ENCODE measurements at places on chromosomes 1 and 21.

- DNase-seq, result no peak
These were observed 85.7 kb downstream of the BRINP2 start for GRCh38 chr1:177256153-177257075.

GRCh38 chr1:160741612-160742348, 2.7 kb downstream of the SLAMF7 start:
- no peak for DNase-seq

DNA sequence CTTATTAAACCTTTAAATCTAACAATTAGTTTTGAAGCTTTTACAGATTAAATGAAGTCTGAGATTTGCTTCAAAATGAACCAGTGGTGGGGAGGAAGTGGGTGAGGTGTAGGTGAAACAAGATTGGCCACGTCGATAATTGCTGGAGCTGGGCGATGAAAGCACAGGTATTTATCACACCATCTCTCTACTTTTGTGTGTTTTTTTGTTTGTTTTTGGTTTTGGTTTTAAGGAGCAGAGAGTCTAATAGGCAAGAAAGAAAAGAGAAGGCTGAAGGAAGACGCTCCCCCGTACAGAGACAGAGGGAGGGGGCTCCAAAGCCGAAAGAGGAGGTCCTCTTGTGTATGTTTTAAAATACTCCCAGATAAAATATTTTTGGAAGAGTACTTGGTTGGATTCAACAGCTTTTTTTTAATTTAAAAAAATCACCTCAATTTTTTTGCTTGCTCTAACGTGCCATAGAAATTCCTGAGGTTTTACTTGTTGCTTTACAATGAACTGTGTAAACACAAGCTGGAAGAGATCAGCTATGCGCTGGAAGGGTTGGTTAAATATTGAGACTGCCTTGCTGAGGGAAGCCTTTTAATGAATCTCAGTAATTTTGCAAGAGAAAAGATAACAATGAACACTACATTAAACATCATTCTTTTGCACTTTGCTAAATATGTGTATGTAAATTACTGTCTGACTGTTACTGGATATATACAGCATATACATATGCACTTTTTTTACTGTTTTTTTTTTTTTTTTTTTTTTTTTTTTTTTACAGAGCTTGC, 6.7 kb upstream of the LGALS8 start:
- DNase-seq, result no peak

- no peak for DNase-seq
These were observed 13.2 kb downstream of the PDXK start for GRCh38 chr21:43731891-43732711.

DNA sequence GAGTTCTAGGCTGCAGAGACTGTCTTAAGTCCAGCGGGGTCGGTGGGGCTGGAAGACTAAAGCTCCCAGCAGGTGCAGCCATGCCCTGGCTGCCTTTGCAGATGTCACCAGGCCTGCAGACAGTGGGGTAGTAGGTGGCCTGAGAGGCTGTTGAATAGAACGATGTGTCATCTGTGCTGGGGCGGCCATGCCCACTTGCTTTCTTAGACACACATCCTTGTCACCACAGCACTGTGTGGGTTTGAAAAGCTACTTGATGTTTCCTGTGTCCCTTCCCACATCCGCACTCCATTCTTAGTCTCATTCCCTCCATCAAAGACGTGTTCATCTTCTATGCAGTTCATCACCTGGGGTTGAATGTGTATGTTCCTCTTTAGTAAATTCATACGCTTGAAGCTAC, 184.5 kb upstream of the TMEM51 start:
- no peak for DNase-seq

DNA sequence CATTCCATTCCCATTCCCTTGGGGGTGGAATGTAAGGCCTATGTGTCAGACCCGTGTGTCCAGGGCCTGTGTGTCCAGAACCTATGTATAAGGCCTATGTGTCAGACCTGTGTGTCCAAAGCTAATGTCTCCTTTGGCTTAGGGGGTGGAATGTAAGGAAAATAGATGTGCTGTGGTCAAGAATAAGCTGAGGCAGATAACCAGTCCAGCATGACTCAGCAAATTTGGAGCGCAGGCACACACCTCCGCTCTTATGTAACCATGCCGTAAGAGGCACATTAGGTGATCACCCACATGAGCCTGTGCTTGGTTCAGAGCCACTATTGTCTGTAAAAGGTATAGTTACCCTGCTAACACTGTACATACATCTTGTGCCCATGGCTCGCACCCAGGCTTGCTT, 150.8 kb upstream of the SGIP1 start:
- DNase-seq, result no peak

DNA sequence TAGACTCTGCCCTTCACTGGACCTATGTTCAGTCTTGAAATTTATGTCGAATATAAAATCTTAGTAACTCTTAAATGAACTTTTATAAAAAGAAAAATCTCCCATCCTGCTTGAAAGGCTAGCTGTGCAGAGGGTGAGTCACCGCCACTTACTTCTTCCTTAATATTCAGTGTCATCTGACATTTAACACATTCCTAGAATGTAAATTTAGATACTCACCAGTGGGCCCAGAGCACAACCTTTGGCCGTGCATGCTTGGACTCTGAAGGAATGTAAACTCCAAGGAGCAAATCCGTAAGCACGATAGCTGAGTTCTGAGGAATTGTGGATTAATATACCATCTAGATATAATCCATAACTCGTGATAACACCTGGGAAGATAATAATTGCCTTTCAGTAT, 403.3 kb downstream of the KCTD3 start:
- no peak for DNase-seq

DNA sequence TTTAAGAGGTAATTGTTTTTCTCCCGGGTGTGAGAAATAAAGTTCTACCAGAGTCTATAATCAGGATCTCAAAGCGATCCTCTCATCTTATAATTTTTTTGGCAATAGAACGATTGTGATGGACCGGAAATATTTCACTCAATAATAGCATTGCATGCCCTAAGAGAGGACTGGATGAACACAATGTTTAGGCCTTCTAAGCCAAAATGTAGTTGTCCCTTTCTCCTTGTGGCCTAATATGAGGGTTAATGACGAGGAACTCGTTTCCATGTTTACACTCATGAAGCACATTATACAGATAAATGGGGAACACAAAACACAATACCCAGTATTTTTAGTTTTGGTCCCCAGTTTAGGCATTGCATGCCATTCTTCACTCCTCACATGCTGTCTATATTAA, 5.9 kb downstream of the TBX15 start:
- DNase-seq, result no peak

DNA sequence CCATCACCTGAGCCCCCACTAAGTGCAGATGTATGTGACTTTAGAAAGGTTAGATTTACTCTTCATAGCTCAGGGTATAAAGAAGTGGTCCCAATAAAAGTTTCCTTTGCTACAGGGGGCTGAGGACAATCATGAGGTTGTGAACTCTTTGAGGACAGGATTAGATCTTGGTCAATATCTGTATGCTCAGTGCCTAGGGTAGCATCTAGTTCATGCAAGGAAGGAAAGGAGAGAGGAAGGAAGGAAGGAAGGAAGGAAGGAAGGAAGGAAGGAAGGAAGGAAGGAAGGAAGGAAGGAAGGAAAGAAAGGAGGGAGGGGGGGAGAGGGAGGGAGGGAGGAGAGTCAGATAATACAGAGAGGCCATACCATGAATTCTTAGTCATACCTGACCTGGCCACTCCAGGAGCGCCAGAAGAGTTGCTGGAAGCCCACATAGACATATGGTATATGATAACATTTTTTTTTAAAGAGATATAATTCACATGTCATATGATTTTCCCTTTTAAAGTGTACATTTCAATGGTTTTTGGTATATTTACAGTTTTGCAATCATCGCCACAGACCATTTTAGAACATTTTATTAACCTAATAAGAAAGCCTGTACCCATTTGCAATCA, 9.7 kb upstream of the CSRP1 start:
- DNase-seq, result no peak

- no peak for DNase-seq
These were observed 27.5 kb upstream of the STMN1 start for GRCh38 chr1:25933479-25934365.

DNA sequence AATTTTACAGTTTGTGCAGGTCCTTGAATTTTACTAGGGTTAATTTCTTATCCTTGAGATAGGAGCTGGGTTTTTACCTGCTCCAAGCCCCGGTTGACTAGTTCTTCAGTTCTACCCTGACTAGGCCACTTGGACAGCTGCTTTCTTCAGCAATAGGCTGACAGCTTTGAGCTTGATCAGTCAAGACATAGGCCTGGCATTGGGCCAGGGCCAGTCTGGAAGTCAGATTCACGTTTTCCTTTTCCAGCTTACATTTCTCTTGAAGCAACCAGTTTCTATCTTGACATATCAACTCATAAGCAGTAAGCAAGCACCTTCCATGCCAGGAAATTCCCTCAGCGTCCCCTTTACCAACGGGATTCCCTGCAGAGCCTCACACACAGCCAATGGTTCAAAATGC, 63.7 kb upstream of the AJAP1 start:
- no peak for DNase-seq

DNA sequence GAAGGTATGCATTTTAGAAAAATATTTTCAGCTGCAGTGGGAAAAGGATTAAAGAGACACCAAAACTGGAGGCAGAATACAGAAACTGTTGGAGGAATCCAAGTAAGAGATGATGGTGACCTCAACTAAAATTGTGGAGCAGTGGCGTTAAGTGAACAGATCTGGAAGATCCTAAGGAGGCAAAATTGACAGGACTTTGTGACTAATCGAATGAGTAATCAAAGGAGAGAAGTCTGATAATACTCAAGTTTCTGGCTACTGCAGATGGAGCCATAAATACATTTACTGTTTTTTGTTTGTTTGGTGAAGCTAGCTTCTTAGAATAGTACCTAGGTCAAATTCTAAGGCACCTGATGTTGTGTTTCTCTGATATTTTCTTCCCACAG, 3.1 kb downstream of the CTBS start:
- no peak for DNase-seq

GRCh38 chr1:70963374-70963773, 84.2 kb downstream of the PTGER3 start:
- no peak for DNase-seq

DNA sequence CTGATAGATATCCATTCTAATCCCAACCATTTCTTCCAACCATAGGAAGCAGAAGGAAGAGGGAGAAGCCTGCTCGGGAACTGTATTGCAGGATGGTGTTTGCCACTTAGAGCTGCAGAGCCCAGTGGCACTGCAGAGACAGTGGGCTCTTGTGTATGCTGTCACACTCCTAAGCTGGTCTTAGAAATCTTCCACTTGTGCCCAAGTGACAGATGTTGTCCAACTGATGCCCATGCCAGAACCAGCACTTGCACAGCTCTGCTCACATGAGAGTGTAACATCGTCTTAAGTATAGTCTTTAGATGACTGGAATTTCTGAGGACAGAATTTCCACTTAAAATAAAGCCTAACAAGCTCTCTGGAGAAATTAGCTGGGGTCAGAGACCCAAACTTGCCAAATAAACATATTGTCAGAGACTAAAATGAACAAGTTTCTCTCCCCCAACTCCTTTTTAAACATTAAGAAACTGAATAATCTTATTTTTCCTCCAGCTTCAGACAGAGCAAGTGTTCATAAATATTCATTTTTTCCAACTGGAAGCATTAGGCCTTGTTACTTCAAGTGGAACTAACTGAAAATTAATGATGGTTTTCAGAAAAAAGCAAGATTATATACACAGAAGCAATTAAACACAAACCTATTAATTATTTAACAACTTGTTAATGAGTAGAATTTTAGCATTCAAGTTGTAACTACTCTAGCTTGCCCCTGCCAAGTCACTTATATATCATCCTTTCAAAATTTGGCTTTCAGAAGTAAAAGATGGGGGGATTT, 577.3 kb downstream of the AJAP1 start:
- no peak for DNase-seq

DNA sequence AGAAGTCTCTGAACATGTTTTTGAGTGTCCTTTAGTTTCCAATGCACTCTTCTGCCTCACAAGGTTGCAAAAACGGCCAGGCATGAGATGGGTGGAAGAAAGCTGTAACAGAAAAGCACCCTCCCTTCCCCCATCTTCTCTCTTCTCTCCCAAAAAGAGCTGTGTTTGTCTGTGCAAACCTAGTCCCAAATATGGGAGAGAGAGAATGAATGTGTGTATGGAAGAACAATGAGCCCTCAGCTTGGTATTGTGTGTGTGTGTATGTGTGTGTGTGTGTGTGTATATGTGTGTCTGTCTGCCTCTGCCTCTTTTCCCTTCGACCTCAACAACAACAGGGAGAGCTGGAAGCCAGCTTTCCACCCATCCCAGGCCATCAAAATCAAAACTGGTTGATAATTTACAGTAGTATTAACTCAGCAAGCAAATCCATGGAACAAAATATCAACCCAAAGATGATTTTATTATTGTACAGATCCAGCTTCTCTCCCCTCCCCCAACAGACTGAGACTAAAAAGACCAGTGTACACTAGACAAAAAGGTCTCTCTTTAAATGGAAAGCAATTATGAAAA, 1.8 kb downstream of the RERE start:
- no peak for DNase-seq

DNA sequence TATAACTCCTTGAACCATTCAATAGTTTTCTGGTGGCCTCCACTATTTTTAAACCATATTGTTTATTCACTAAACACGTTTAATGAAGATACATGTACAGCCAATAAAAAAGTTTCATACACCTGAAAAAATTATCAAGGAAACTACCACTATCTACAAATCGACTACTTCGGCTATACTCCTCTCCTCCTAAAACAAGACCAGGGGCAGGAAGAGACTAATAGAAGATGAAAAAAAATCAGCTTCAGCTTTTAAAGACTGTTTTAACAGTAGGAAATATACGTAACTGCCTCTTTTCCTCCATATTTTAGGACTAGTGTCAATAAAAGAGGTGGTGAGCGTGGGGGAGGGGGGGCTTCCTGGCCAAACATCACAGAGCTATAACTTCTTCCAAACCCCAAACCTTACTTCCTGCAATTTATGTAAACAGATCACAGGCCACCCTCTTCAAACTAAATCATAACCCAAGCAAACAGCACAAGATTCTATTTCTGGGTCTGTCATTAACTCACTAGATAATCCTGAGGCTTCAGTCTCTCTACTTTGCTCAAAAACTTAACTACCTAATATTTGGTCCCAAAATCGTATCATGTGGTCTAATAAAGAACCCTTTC, 15.1 kb downstream of the FOXJ3 start:
- DNase-seq, result no peak

DNA sequence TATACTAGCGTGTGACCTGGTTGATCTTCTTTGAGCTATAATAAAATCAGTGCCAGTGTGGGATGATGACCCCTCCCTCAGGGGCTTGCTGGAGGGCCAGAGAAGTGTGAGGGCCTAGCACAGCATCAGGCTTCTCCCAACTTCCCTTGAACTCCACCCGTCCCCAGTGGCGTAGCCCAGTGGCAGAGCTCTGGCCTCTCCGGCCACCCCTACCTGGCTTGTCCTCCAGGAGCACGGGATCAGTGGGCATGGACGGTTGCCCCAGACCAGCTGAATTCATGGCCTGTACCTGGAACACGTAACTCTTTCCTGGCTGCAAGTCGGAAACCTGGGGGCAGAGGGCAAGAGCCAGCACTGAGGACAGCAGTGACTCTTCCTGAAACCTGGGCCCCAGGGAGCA, 36.0 kb downstream of the MYOM3 start:
- no peak for DNase-seq

- no peak for DNase-seq
These were observed 1.7 kb downstream of the ZC3H12A start for GRCh38 chr1:37476087-37476452.

- DNase-seq, result no peak
These were observed 128.9 kb upstream of the NR5A2 start for GRCh38 chr1:199898654-199899053.

- DNase-seq, result no peak
These were observed 196.5 kb downstream of the IER5 start for GRCh38 chr1:181284978-181285377.

Data from brain pericyte (primary cell).